ENCODE measurements at places on chromosomes 7 and 10.

- no peak for DNase-seq
Observed at GRCh38 chr10:30897547-30897946, 134.1 kb downstream of the ZNF438 start.

DNA sequence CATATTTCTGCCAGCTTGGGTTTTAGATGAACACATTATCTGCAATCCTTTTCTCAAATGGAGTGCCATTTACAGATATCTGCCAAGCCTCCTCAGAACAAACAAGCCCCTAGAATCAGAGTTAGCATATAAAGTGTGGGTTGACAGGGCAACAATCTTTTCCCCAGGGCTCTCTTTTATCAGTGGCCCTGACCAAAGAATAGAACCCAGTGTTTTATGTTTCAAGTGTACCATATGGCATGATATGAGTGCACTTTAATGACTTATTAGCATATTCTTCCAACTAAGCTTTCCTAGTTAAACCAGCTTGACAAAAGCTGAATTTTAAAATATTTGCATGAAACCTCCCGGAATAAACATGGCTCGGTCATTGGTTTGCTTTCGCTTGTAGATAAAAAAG, 57.3 kb downstream of the EVX1 start:
- no peak for DNase-seq

DNA sequence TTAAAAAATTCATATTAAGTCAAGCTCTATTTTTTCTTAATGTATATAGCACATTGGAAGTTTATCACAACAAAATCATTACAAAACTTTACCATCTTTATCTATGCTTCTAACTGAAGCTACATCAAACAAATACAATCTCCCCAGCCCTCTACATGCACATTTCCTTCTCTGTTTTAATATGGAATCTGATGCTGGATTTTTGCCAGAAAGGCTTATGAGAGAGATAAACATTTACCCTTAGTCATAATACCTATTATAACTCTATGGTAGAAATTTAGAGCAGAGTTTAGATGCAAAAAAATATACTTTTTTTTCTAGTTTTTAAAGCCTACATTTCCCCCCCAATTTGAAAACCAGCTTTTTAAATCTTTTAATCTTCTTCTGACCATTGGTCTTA, 1198.6 kb downstream of the GATA3 start:
- no peak for DNase-seq

GRCh38 chr7:75937958-75938786, 23.2 kb downstream of the POR start:
- no peak for DNase-seq

- DNase-seq: no peak
Observed at GRCh38 chr10:70234668-70235447, 1.6 kb upstream of the PPA1 start.

DNA sequence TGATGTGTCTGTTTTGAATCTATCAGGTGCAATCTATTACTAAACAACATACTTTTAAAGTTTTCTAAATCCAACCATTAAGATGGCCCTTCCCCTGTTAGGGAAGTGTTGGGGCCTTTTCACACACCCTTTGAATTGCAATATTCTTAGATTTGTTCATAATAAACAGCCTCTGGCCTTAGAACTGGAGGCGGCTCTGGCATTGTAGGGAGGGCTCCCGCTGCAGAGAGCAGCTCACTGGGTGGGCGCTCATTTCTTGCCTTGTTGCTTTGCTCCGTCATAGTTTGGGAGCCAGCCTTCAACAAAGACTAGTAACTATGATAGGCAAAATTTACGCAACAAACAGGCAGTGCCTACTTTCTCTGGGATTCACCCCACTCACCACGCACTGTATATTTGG, 4.2 kb upstream of the HOXA10 start:
- no peak for DNase-seq

DNA sequence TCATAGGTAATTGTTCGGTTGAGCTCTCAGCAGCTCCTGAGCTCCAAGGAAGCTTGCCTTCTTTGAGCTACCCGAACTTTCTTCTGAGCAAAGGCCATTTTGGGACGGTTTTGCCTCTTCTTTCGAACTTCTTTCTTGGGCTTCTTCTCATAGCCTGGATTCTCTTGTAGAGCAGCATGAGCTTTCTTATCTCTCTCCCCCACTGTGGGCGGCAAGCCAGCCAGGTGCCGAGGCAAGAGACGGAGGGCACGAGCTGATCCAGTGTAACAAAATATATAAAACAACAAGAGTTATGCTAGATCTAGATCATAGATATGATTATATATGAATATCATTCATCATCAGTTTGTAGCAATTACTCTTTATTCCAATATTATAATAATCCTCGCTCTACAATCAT, 16.5 kb upstream of the KNDC1 start:
- no peak for DNase-seq

- DNase-seq: no peak
Observed at GRCh38 chr10:96230527-96230926, 40.8 kb downstream of the BLNK start.

DNA sequence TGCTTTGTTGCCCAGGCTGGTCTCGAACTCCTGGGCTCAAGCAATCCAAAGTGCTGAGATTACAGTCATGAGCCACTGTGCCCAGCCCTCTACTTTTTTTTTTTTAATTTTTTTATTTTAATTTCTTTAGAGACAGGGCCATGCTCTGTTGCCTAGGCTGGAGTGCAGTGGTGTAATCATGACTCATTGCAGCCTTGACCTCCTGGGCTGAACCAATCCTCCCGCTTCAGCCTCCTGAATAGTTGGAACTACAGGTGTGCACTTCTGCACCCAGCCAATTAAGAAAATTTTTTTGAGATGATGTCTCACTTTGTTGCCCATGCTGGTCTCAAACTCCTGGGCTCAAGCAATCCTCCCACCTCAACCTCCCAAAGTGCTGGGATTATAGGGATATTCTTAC, 528.6 kb downstream of the GATA3 start:
- DNase-seq: no peak

- no peak for DNase-seq
Observed at GRCh38 chr7:82714883-82715282, 271.3 kb upstream of the CACNA2D1 start.

DNA sequence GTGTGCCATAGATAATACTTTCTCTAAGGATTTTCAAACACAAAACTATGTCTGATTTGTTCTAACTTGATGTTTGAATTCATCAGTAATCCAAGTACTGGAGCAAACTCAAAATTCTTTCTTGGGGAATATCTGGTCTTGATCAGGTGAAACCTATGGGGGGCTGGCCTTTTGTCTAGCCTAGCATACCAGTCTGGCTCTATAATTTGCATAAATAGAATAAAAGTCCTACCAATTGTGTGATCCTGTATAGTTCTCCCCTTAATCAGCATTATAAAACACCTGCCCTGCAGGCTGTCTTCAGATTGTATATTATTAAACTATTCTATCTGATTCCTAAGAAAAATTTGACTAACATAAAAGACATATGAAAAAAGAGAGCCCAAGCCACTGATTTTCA, 233.8 kb upstream of the LRRN3 start:
- DNase-seq: no peak

GRCh38 chr7:35658606-35659201, 36.2 kb downstream of the HERPUD2 start:
- no peak for DNase-seq

- no peak for DNase-seq
Observed at GRCh38 chr7:81584667-81585066, 185.2 kb downstream of the HGF start.

GRCh38 chr10:1203216-1203615, 147.0 kb downstream of the WDR37 start:
- DNase-seq: no peak

GRCh38 chr7:82760831-82761230, 317.3 kb upstream of the CACNA2D1 start:
- no peak for DNase-seq

GRCh38 chr10:60877061-60877776, 66.8 kb downstream of the RHOBTB1 start:
- DNase-seq: no peak

DNA sequence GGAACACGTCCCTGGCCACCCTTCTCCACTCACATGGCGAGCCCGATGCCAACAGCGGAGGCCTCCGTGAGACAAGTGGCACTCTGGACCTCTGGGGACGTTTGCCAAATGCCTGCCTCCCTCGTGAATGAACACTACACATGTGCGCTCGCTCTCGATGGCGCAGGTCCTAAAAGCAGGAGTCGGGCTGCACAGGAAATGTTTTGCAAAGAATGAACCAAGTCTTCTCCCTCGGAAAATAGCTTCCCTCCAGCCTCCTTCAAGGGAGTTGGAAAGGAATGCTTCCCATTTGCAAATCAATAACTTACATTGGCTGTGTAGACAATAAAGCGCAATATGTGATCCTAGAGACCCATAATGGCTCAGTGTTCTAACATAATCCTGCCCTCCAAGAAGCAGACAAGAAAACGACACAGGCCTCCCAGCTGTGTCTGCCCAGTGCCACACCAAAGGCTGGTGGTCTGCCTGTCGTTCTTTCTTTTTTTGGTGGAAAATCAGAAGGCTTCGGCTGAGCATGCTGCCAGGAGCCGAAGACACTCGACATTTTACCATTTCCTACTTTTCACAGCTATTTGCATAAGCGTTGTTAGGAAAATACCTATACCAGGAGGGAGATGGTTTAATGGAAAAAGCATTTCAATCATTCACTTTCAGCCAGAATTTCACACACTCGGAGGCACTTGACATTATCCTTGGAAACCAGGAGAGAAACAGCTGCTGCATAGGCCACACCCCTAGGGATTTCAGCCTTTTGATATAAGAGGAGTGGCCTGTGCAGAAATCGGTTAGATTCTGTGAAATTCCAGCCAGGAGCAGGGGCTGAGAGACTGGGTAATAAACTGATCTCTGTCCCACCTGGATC, 38.4 kb downstream of the ATXN7L1 start:
- no peak for DNase-seq

DNA sequence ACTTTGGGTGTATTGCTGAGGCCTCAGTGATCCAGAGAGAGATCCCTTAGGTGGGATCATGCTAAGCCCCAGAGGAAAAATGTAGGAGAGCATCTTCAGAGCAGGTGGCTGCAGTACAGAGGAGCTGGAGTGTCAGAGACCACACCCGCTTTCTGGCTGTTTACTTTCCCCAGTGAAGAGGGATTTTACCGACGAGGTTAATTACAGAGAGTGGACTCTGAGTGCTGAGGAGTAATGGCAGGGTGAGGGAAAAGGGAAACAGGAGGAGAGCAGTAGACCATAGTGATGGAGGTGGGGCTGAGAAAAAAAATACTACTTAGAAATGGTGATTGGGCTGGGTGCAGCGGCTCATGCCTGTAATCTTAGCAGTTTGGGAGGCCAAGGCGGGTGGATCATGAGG, 43.3 kb upstream of the HBP1 start:
- DNase-seq: no peak

GRCh38 chr10:61883371-61884025, 18.0 kb upstream of the ARID5B start:
- DNase-seq: no peak

DNA sequence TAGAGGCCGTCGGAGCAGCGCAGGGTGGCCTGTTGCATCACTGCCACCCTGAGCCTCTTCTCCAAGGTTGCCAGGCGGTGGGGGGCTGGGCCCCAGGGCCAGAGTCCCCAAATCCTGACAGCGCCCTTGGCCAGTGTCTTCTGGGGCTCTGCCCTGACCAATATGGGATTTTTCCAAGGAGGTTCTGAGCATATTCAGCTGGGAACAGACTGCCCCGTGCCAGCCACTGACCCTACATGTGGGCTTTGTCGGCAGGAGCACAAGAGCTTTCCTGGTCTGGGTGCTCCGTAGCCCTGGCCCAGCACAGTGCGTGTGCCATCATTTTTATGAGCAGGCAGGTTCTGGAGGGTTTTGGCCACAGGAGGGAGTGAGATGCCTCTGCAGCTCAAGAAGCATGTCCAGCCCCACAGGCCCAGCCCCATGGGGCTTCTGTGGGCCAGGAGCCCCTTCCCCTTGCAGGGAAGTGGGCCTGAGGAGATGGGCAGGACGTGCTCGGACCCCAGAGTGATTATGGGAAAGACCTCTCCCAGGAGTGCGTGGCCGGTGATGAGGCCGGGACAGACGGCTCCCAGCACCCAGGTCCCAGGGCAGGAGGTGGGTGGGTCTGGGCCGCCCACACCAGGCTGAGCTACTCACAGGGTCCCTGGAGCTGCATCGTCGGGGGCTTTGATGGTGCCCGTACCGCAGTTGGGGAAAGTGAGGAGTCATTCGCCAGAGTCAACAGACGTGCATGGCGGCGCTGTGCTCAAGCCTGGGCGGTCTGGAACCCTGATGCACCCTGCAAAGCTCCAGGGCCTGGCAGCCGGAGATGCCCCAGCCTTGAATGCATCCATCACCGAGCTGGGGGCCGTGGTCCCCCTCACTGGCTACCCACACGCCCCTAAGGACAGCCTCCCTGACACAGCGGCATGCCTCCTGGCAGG, 66.6 kb downstream of the PWWP2B start:
- no peak for DNase-seq

DNA sequence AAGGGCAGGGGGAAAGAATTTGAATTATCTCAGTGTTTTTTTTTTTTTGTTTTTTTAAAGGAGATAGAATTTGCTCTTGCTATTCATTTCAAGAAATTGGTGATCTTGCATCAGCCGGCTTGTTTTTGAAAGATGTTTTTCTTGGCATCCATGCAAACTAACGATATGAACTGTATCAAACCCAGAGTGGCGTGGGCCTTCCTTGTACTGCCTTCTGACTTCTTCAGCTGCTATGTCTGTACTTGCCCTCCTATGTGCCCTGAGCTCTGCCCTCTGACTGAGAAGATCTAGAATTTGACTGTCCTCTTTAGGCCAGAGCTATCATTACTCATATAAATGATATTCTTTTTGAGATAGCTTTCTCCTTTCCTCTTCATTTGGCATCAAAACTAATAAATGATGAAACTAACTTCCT, 183.1 kb downstream of the EXOC4 start:
- DNase-seq: no peak

GRCh38 chr7:56033671-56034432, 17.4 kb downstream of the PSPH start:
- DNase-seq: peak; percentile 65
